ENCODE measurements at places on chromosomes 2 and 18.

DNA sequence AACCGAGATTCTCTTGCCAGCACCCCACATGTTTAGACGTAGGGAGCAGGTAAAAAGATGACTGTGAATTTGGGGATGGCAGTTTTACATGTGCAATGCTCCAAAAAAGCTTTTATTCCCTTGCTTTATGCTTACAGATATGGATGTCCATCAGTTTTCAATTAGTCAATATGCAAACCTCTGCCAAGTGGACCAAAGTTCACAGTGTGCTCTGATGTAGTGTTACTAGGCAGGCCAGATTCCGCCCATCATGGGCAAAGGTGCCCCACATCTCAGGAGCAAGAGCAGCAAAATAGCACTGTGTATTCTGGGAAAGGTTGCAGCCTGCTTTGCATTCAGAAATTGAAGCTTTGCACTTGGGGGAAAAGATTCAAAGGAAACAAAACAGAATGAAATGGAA is 329.7 kb upstream of the ZEB2 start:
- DNase-seq = no peak

DNA sequence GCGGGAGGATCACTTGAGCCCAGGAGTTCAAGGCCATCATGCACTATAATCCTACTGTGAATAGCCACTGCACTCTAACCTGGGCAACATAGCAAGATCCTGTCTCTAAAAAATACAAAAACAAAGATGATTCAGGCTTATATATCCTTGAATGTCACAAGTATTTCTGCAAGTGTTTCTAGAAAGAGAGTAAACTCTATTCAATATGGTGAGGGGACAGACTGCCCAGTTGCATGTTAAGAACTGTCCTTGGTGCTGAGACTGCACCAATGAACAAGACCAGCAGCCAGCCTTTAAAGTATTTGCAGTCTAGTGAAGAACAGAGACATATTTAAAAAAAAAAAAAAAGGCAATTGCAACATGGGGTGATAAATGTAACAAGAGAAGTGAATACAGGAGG is 16.4 kb downstream of the MAP3K19 start:
- DNase-seq = peak; percentile 65

DNA sequence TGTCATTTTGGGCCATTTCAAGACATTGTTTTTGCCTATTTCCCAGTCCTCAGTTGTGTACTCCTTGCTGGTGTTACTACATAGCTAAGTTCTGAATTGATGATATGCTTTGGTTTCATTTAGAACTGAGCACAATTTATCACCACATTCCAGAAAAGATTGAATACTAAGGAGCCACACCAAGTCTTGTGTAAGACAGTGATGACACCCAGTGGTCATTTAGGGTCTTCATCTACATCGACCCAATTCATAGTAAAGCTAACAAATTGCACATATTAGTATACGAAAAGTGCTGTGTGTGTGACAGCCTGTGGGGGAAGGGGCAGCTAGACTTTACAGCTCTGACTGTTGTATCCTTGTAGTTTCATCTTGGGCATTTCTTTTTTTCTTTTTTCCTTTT is 10.9 kb upstream of the DLX2 start:
- peak; percentile 65 for DNase-seq

GRCh38 chr18:26853401-26853800 is 12.1 kb downstream of the AQP4 start:
- DNase-seq = no peak

DNA sequence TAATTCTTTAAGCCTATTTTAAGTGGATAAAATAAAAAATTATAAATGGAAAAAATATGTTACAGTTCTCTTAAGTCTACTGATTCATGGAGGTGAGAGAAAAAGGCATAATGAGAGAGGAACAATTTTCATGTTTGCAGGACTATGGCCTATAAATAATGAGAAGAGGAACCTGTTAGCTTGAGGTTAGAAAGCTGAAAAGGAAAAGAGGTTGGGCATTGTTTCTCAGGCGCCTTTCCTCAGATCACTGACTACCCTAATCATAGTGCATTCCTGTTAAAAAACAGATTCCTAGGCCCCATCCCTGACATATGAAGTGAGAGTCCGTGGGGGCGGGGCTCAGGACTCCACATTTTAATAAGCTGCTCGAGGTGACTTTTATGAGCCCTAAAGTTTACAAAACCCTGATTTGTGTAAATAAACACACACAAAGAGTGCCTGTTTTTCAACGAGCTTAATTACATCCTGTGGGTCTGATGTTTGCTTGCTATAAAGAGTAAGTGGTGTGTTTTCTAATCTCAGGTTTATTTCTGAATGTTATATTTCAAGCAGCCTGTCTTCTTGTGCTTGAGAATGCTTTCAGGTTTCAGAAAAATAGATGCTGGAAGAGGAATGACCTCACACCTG is 335.5 kb downstream of the CLIP4 start:
- DNase-seq = no peak

- no peak for DNase-seq
Observed at GRCh38 chr2:197893403-197894177, 89.2 kb downstream of the PLCL1 start.

DNA sequence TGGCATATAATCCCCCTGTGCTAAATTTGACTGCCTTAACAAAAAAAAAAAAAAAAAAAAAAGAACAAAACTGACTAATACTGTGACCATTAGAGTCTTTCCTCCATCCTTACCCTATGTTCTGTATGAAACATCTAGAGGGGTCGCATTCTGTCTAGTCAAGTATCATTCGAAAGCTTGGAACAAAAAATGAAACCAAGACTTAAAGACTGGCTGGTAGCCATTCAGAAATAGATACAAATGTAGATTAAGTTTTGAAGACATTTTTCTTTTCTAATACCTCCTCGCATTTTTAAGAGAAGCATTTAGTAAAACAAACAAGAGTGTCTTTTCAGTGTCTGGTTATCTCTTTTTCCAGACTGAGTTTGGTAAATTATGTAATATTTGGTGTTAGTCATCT is 66.7 kb downstream of the SPATS2L start:
- DNase-seq = no peak

DNA sequence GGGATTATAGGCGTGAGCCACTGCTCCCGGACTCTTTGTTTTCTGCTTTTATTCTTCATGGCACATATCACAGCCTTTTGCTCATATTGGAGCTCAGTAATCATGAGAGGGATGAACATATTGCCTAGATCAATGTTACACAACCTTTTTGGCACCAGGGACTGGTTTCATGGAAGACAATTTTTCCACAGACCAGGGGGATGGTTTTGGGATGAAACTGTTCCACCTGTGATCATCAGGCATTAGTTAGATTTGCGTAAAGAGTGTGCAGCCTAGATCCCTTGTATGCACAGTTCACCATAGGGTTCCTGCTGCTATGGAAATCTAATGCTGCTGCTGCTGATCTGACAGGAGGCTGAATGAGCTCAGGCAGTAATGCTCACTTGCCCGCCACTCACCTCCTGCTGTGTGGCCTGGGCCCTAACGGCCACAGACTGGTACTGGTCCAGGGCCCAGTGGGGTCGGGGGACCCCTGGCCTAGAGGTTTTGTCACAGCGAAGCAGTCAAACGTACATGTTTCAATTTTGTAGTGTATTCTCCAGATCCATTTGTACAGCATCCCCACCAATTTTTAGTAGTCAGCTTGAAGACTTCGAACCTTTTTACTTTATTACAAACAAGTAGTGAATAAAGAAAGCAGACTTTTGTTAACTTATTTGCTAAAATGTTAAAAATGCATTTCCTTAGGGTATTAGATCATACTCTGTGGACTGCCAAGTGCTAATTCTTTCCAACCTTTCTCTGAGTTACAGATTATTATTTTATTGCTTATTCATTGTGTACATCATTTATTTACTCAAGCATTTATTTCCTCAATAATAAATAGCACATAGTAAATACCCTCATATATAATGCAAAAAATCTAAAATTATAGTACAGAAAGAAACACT is 6.2 kb downstream of the DAW1 start:
- DNase-seq = no peak

- DNase-seq = peak; percentile 100
Observed at GRCh38 chr2:195559431-195559914, 97.6 kb upstream of the SLC39A10 start.

- DNase-seq = no peak
Observed at GRCh38 chr18:49968644-49969309, 155.4 kb upstream of the ACAA2 start.

GRCh38 chr18:35694808-35695207 is 113.3 kb downstream of the GALNT1 start:
- no peak for DNase-seq

- no peak for DNase-seq
Observed at GRCh38 chr18:73976433-73976832, 171.2 kb downstream of the FBXO15 start.

DNA sequence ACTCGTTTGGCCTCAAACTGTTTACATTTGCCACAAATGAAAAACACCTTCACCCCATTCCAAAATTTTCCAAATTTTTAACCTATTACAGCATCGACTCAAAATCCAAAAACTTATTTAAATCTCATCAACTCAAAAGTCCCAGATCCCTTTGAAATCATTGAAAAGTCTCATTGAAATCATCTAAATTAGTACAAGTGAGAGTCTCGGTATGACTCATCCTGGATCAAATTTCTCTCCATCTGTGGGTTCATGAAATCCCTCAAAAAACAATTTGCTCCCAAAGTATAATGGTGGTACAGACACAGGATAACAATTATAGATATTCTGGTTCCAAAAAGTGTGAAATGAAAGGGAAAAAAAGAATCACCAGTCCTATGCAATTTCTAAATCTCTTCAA is 65.1 kb downstream of the LRP1B start:
- DNase-seq = no peak

- DNase-seq = peak; percentile 56
Observed at GRCh38 chr2:196481324-196481697, 158.2 kb upstream of the CCDC150 start.

DNA sequence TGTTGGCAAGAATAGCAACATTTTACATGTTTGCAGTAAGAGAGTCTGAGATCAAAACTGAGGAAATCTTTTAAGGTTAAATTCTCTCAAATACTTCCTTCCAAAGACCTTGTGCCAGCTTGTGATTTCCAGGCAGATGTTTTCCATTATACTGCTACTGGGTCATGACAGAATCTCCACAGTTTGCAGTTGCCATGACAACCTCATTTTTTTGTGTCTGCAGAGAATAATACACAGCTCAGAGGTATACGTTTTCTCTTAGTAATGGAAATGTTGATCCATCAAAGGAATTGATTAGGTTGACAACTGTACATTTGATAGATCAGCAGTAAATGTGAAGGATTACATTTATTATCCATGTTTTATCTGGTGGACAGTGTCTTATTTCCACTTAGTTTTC is 29.1 kb upstream of the CSRNP3 start:
- peak; percentile 4 for DNase-seq

- DNase-seq = no peak
Observed at GRCh38 chr2:72412214-72412613, 264.6 kb upstream of the CYP26B1 start.

DNA sequence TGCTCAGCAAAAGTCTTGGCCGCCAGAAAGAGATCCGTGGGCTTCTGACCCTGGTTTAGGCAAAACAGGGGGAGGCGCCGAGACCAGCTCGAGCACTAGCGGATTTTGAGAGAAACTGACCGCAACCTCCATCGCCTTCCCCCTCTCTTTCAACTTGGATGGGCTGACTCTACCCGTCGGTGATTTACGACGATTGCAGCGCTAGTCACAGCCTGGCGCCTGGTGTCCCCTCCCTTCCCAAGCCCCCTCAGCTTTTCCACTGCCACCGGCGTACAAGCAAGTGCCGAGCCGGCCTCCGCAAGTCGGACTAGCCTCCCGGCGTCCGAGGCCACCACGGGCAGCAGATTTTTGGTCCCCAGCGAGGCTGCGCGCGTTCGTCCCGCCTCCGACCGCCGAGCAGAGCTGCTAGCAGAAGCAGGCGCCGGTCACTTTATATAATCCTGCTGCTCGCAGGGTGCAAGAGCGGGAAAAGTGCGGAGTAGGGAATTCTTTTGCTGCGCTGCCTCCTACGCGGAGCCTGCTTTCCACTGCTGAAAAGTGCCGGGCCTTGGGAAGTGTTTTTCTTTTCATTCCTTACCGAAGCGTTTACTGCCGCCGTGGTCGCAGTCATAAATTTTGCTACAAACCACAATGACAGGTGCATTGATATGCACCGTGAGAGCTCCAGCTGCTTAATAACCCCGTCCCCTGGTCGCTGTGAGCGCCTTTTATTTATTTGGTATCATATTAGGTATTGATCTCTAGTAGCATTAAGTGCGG is 7.7 kb downstream of the HOXD3 start:
- no peak for DNase-seq

- no peak for DNase-seq
Observed at GRCh38 chr2:219423652-219424377, 5.6 kb downstream of the DES start.

GRCh38 chr2:215503381-215503780 is 67.5 kb upstream of the FN1 start:
- DNase-seq = no peak

DNA sequence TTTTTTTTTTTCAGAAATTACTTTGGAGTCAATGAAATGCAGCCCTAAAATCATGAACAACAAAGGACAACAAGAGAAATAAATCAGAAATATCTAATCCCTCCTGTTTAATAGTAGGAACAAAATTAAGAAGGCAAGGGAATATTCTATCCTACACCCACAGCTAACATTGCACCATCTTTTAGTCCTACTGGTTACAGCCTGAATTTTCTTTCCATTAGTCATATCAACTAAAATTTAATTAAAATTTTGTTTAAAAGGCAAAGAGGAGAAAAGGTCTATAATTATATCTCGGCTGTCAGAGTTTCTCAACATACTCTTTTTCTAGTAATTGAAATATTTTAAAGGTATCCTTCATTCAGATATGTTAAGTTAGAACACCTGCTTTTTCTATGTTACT is 61.9 kb downstream of the DTNA start:
- DNase-seq = peak; percentile 35
